Effector CD4-positive, alpha-beta T cell (primary cell): ENCODE measurements at places on chromosomes 5 and 9.

DNA sequence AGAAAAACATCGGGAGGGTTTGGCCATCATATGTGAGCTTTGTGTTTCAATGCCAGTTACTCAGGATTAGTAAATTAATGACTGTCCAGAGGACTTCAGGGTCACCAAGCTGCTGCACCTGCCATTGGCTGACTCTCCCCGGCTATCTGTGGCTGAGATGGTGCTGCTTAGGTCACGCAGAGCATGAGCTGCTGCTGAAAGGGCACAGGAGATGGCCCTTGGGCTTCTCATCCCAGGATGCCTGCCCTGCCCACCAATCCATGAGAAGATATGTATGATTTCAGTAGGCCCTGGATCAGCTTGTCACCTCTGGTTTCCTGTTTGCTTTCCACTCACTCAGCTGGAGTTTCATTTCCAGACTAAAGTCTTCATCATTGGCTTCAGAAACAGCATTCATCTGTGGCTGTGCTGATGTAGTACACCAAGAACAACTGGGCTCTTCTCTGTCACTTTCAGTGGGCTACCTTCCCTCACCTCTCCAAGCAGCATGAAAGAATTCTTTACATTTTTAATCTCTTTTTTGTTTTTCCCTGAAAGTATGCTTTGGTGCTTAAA, 2.4 kb upstream of the CATSPER3 start:
- DNase-seq: no peak

- DNase-seq: no peak
Observed at GRCh38 chr9:81207651-81208050, 481.7 kb downstream of the TLE1 start.

DNA sequence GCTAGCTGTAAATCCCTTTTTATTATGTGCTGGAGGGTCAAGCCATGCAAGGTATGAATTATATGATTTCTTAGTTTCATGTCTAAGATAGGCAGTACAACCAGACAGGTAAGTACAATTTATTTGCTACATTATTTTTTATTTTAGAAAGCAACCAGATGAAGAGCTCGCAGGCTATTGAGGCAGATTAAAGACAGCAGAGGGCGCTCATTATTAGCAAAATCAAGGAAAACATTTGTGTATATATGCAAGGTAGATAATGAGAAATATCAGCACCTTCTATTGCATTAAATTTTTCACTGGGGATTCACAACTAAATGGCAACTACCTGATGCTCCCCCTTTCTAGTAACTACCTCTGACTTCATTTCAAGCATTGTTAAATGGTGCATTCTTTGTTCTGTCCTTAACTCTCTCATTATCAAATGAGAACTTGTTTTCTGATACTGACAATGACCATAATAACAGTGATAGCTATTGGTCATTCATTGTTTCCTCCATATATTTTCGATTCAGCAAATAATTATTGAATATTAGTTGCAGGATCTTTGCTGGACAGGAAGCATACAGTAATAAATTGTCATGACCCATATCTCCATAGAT, 8.6 kb downstream of the SCGB3A2 start:
- DNase-seq: no peak

DNA sequence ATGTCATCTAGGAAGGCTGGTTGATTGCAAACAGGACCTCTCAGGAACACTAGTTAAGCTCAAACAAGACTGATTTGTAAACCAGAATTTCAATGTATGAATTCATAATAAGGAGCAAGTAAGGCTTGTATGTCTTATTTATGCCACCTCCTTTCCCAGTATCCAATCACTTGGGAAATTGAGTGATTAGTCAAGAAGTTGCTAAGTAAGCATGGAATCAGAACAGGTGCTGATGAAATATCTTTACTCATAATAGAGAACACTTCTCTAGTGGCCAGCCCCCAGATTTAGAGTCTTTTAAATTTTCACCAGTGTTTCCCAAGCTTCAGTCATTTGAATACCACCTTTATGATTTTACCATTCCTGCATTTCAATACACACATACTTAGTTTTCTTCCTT, 5.3 kb upstream of the DDX4 start:
- DNase-seq: no peak

DNA sequence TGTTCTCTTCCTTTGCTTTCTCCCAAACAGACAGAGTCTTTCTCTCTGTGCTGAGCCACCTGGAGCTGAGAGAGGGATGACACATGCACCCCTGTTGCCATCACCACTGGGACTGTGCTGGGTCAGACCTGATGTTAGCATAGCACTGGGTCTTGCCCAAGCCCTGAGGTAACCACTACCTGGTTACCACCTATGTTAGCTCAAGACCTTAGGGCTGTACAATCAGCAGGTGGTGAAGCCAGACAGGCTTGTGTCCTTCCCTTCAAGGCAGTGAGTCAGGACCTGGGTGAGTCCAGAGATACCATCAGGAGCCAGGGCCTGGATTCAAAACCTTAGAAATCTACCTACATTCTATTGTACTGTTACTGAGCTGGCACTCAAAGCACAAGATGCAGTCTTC, 32.1 kb downstream of the FST start:
- no peak for DNase-seq

DNA sequence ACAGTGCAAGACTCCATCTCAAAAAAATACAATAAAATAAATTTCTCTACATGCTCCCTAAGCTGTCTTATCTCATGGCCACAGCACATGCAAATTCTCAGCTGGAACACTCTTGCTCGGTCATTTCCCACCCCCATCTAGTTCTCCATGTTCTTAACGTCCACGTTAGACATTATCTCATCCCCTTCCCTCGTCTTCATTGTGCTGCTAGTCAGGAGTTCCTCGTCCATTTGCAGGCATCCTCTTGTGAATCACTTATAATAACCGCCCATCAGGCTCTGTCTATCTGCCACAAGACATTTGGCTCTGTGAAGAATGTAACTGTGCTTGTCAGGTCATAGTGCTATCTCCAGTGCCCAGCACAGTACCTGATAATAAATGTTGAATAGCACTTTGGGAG, 32.9 kb upstream of the GOLGA1 start:
- no peak for DNase-seq

- no peak for DNase-seq
Observed at GRCh38 chr5:96218653-96219052, 214.4 kb downstream of the PCSK1 start.

DNA sequence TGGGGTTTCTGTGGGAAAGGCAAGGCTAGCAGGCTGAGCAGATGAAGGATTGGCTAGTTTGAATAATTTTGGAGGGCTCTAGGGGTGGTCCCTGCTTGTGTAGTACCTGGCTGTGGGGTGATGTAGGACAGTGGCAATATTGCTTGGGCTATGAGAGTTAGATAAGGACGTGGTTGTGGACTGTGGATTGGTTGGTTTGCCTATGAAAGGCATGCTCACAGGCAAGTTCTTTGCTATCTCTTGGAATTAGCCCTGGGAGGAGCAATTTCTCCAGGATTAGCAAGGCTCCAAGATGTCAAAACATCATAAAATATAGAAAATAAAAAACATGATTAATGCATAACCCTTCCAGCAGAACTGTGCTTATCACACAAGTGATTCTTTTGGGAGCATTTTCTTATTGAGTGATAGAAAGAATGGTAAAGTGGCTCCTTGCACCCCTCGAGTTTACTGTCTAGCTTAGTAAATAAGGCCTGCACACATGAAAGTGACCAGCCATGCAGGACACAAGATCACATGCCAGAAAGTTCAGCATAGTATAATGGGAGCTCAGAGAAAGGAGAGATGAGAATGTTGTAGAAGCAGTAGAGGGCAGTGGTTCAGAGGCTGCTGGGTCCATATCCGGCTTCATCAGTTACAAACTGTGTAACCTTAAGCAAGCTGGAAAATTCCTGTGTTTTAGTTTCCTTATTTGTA, 13.8 kb downstream of the AOPEP start:
- no peak for DNase-seq

GRCh38 chr9:128106181-128106939, 21.2 kb downstream of the PTGES2 start:
- DNase-seq: no peak
